ENCODE measurements at places on chromosomes 12 and 14.

DNA sequence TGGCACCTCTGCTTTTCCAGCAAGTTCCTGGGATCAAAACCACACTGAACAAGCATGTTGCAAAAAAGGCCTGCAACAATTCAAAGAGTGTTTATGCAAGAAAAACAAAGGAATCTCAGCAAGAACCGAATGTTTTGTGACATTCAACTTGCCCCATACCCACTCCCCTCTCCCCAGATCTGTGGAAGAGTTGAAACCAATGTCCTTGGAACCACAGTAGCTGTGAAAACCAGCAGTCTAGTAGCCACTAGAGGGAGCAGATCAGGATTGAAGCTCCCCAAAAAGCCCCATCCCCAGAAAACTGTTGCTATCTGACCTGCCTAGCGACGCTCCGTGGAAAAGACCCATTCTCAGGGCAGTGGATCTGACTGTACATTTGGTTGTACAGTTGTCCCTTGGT is 27.1 kb downstream of the PRKAB1 start:
- no peak for DNase-seq

- no peak for DNase-seq
Observed at GRCh38 chr14:97107760-97108159, 310.6 kb downstream of the VRK1 start.

DNA sequence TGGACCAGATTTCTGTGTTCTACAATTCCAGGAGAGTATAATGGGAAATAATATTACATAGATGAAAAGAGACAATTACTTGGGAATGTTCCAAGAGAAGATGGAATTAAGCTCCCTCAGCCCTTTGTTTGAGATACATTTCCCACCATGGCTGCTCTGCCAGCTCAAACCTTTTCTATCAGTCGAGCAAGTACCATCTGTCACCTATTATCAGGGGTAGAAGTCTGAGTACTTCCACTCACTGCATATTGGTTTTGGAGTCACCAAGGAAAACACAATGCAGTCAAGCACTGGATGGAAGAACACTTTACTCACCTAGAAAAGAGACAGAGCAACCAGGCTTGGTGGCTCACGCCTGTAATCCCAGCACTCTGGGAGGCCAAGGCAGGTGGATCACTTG is 270.4 kb upstream of the FAR2 start:
- DNase-seq = no peak

- DNase-seq = no peak
Observed at GRCh38 chr12:89437231-89437630, 84.9 kb upstream of the DUSP6 start.

Measured in esophagus squamous epithelium (tissue), 5 donors.